ENCODE measurements at places on chromosomes 12 and 14. TPM values are rescaled to one million over a fixed set of nuclear protein-coding genes. Genes with fewer than 3 reads are reported as not detected.

TAS2R19 gene
- 11.1 TPM for total RNA-seq

PYGL gene
- total RNA-seq, result 47.5 TPM

PMCH gene
- total RNA-seq, result not detected

ATG2B gene
- 26.9 TPM for total RNA-seq

CCDC38 gene
- not detected for total RNA-seq

Measured in smooth muscle cell of the umbilical artery (primary cell).